ENCODE measurements at places on chromosomes 16 and 17. TPM values are rescaled to one million over a fixed set of nuclear protein-coding genes. Genes with fewer than 3 reads are reported as not detected.
A peak's percentile ranks its signal among the peaks of the same experiment; 100 is the strongest.

- DNase-seq = no peak
Observed at GRCh38 chr16:3485821-3486505, 9.3 kb downstream of the C16orf90 start.

Gene TBC1D3E
- not detected for total RNA-seq

DNA sequence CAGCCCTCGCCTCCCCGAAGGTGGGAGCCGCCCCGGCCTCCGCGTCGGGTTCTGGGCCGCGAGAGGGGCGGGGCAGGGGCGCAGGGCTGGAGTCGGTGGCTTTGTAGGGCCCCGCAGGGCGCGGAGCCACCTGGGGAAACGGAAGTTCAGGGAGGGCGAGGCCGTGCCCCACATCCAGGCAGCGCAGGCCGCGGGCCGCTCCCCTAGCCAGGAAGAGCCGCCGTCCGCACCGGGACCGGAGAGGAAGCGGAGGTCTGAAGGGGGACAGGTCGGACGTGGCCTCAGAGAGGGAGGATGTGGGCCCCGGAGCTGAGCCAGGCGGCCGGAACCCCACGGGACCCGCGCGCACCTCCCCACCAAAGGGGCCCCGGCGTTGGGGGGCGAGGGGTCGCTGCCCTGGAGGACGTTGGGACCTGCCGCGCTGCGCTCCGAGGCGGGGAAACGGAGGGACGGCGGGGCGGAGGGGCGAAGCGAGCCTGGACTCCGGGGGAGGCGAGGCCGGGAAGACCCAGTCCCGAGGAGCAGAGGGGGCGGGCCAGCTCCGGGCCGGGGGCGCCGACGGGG, 482 bp upstream of the SLC16A3 start:
- DNase-seq = no peak

DNA sequence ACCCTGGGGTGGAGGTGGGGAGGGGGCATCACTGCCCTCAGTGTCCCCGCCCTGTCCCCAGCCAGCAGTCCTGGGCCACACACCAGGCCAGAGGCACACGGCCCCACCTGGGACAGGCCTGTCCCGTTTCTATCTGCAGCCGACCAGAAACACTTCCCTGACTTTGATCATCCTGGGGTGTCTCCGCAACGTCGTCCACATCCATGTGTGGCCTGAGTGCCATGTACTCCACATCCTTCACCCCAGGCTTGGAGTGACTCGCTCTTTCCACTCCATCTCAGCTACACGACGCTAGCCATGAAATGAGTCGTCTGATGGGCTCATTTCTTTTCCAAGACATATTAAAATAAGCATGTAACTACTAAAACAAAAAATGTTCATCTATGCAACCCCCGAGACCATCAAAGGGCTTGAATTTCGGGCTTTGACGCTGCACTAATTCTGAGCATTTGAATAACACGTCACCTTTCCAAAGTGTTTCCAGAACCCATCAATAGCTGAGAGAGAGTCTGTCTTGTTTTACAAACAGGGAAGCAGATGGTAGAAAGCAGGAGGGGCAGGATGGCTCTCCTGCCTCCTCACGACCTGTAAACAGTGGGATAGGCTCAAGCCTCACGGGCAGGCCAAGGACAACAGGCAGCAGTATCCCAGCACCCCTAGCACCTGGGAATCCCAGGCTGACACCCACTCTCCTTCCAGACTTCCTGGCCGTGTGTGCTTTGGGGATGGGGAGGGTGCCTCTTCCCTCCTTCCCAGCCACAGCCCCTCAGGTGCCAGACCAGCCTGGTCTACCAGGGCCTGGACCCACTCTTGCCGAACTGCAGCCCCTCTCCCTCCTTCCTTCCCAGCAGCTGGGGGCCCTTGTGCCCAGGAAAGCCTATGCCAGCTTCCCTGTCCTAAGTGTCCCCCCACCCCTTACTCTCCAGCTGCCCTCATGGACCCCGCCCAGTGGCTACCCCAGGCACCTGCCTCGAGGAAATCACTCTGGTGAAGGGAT, 20.0 kb upstream of the RASD1 start:
- DNase-seq = peak; percentile 66
